Central memory CD8-positive, alpha-beta T cell (primary cell): ENCODE measurements at places on chromosomes 3 and 15.

DNA sequence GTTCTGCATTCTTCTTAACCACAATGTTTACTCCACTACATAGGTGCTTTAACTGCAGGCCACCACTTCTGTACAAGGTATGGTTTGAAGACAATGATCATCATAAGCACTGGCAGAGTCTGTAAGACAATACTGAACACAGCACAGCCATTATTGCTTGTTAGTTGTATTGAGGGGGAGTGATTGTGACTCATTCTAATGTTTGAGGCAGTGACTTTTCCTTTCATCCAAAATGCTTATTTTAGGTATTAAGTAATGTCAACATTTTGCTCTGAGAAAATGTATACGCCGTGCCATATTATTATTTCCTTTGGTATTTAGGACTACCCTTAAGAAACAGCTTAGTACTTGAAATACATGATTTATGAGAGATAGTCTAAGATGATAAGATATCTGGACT is 618.2 kb upstream of the ZNF717 start:
- H3K4me1 ChIP-seq, result no peaks in the 10 kb centered on the region
- H3K36me3 ChIP-seq, result peaks cover 2% of the 10 kb centered on the region
- H3K27me3 ChIP-seq, result no peaks in the 10 kb centered on the region

- no peak overlapping the region for H3K4me3 ChIP-seq
- H3K4me1 ChIP-seq, result no peaks in the 10 kb centered on the region
- H3K36me3 ChIP-seq, result no peaks in the 10 kb centered on the region
- H3K27me3 ChIP-seq, result peaks cover 83% of the 10 kb centered on the region
- DNase-seq, result no peak
- no peak overlapping the region for H3K27ac ChIP-seq
These were observed 135.4 kb downstream of the UACA start for GRCh38 chr15:70627734-70628548.

DNA sequence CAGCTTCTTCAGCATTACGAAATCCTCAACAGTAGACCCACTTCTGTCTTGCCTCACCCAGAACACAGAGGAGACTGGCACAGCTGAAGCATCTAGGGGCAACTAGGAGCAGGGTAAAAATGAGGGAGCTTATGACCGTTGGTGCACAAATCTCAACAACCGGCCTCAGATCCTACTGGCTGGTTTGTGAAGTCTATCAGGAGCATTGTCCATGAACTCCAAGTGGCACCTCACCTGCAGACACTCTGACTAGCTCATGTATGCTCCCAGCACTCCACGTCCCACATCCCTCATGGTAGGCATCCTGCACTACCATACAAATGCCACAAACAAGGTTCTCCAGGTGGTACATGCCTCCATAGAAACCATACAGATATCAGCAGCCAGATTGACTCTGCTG is 163.1 kb downstream of the TLE3 start:
- peaks cover 4% of the 10 kb centered on the region for H3K4me1 ChIP-seq
- DNase-seq, result no peak
- H3K36me3 ChIP-seq, result peaks cover 2% of the 10 kb centered on the region
- H3K27ac ChIP-seq, result no peak overlapping the region

- no peaks in the 10 kb centered on the region for H3K27me3 ChIP-seq
- peaks cover 12% of the 10 kb centered on the region for H3K36me3 ChIP-seq
- H3K27ac ChIP-seq, result no peak overlapping the region
- H3K4me1 ChIP-seq, result peaks cover 7% of the 10 kb centered on the region
- DNase-seq, result no peak
These were observed 13.1 kb downstream of the WDR53 start for GRCh38 chr3:196555295-196555694.

DNA sequence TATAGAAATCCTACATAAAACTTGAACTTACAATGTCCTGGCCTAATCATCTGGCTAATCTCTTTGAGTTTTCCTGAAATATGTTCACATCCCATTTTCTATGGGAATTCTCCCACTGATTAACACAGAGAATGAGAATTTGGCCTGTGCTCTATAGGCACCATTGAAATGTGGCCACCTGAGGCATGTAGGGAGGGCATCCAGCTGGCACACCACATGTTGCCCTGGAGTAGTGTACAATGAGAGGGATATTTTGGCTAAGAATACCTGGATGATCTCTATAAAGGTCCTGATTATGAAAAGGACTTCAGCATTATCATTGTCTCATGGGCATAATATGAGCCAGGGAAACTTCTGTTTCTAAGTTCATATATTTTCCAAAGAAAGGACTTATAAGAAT is 324.0 kb downstream of the ZBTB20 start:
- H3K4me3 ChIP-seq, result no peak overlapping the region
- no peak for DNase-seq
- no peaks in the 10 kb centered on the region for H3K27me3 ChIP-seq
- H3K4me1 ChIP-seq, result no peaks in the 10 kb centered on the region
- no peak overlapping the region for H3K27ac ChIP-seq

DNA sequence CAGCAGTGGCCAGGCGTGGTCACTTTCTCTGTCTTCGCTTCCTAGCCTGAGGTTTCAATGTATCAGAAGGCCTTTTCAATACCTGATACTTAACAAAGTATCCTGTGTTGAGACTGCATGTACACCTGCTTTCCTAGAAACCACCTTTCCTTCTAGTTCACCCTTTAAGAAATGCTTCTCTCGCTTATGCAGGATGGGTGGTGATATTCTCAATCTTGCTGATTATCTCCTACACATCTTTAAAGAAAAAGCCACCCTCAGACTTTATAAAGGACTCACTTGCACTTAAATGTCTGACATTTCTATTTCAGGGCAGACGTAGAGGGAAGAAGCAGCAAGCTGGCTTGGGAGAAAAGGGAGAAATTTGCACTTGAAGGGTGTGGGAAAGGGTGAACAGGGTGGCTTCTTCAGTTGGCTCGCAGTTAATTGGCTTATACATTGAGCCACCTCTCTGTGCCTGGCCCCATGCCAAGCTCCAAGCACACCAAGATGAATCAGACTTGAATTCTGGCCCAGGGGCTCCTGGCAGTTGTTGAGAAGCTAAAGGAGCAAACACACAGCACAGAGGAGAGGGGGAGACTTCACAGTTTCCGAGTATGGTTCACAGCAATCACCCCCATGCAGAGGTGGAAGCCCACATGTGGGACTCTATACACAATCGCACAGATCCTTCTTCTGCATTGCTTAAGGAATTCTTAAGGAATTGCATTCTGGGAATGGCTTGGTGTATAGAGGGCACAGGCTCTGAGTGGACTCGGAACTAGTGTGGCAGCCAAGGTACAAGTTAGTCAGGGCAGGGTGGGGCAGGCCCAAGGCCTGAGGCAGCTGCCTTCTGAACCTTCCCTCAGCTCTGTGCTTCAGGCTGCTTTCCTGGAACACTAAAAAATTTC is 1.3 kb downstream of the ARL6IP5 start:
- peaks cover 37% of the 10 kb centered on the region for H3K36me3 ChIP-seq
- H3K27me3 ChIP-seq, result no peaks in the 10 kb centered on the region
- DNase-seq, result no peak
- peaks cover 68% of the 10 kb centered on the region for H3K4me1 ChIP-seq
- peak overlapping the region; percentile 93 for H3K4me3 ChIP-seq

- H3K27ac ChIP-seq, result peak within 1 kb of the TSS; percentile 78
- H3K4me1 ChIP-seq, result peaks cover 63% of the 10 kb centered on the region
- H3K27me3 ChIP-seq, result no peaks in the 10 kb centered on the region
- H3K4me3 ChIP-seq, result peak within 1 kb of the TSS; percentile 84
- peak; percentile 56 for DNase-seq
- peaks cover 13% of the 10 kb centered on the region for H3K36me3 ChIP-seq
These were observed at the start of gene RASA2 for GRCh38 chr3:141486746-141487520. Gene RASA2, plus strand, starts transcription at chr3:141487027. Its CDS starts 57 bp downstream, at chr3:141487084.

GRCh38 chr3:152257563-152258035 is 11.1 kb upstream of the MBNL1 start:
- H3K27me3 ChIP-seq, result no peaks in the 10 kb centered on the region

GRCh38 chr15:77983708-77984445 is 93.6 kb downstream of the TBC1D2B start:
- peaks cover 10% of the 10 kb centered on the region for H3K36me3 ChIP-seq
- H3K4me1 ChIP-seq, result peaks cover 13% of the 10 kb centered on the region
- H3K27ac ChIP-seq, result no peak overlapping the region
- no peak for DNase-seq
- no peak overlapping the region for H3K4me3 ChIP-seq

- no peaks in the 10 kb centered on the region for H3K4me1 ChIP-seq
- no peaks in the 10 kb centered on the region for H3K27me3 ChIP-seq
- no peak overlapping the region for H3K27ac ChIP-seq
- no peak overlapping the region for H3K4me3 ChIP-seq
- no peaks in the 10 kb centered on the region for H3K36me3 ChIP-seq
These were observed 136.5 kb downstream of the CPNE4 start for GRCh38 chr3:131898346-131898745.

- H3K4me3 ChIP-seq, result no peak overlapping the region
- no peaks in the 10 kb centered on the region for H3K27me3 ChIP-seq
- H3K36me3 ChIP-seq, result peaks cover 3% of the 10 kb centered on the region
These were observed 53.9 kb downstream of the CRTC3 start for GRCh38 chr15:90583471-90584252.

DNA sequence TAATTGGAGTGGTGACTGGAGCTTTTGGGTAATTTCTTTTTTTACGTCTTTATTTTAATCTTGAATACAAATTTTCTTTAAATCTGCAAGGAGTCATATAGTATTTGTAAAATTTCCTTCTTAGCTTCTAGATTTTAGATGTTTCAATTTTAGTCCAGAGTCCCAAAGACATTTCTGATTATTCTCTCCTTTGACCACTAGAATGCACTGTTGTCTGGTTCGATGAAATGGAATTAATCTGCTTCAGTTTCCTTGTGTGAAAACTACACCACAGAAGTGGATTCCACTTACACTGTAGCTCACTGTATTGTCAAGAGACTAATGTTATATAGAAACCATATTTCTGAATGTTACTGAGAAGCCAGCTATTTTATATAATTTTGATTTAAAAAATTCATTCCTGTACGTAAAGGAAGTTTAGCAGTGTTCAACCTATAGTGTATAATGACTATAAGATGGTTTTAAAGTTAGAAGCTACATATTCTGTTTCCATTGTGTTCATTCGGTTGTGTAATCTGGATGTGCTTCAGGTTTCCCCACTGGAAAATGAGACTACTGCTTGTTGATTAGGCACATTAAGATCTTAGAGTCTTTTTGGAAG is 6.1 kb downstream of the GRAMD1C start:
- H3K4me1 ChIP-seq, result no peaks in the 10 kb centered on the region
- peaks cover 2% of the 10 kb centered on the region for H3K36me3 ChIP-seq
- H3K27me3 ChIP-seq, result no peaks in the 10 kb centered on the region
- no peak overlapping the region for H3K4me3 ChIP-seq
- DNase-seq, result no peak
- H3K27ac ChIP-seq, result no peak overlapping the region

DNA sequence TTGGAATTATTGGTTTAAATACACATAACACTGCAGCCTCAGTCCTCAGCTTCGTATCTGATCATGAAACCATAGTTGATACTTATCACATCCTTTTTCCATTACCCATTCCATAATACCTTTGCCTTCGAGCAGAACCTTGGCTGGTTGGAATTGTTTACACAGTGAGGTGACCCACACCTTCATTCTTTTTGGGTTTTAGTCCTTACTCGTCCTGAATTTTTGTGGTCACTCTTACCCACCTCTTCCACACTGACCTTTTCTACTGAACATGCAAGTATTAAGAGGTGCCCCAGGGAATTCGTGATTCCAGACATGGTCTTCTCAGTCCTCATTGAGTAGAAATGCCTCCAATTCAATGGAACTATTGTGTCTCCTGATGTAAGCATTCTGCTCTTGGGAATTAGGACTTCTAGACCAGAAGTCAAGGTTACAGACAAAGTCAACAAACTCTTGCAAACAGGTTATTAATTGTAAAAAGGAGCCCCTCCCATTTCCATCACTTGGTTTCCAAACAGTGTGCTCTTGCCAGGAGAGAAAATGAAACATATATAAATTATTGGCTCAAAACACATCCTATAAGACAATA is 37.7 kb downstream of the SCN11A start:
- H3K4me3 ChIP-seq, result no peak overlapping the region
- peaks cover 78% of the 10 kb centered on the region for H3K27me3 ChIP-seq
- H3K36me3 ChIP-seq, result no peaks in the 10 kb centered on the region
- no peak for DNase-seq
- no peak overlapping the region for H3K27ac ChIP-seq

- no peak for DNase-seq
- no peak overlapping the region for H3K27ac ChIP-seq
- H3K27me3 ChIP-seq, result no peaks in the 10 kb centered on the region
- no peaks in the 10 kb centered on the region for H3K36me3 ChIP-seq
- H3K4me3 ChIP-seq, result no peak overlapping the region
These were observed 412 bp downstream of the SLC51A start for GRCh38 chr3:196216681-196217211.

- no peak overlapping the region for H3K4me3 ChIP-seq
- no peak overlapping the region for H3K27ac ChIP-seq
- peaks cover 8% of the 10 kb centered on the region for H3K27me3 ChIP-seq
- no peaks in the 10 kb centered on the region for H3K4me1 ChIP-seq
- no peak for DNase-seq
- H3K36me3 ChIP-seq, result peaks cover 15% of the 10 kb centered on the region
These were observed 23.6 kb upstream of the RPL35A start for GRCh38 chr3:197926418-197926817.

- H3K27ac ChIP-seq, result peak overlapping the region; percentile 9
- peaks cover 3% of the 10 kb centered on the region for H3K36me3 ChIP-seq
- DNase-seq, result no peak
- H3K4me3 ChIP-seq, result no peak overlapping the region
These were observed 18.5 kb downstream of the ABHD6 start for GRCh38 chr3:58256061-58256460.

DNA sequence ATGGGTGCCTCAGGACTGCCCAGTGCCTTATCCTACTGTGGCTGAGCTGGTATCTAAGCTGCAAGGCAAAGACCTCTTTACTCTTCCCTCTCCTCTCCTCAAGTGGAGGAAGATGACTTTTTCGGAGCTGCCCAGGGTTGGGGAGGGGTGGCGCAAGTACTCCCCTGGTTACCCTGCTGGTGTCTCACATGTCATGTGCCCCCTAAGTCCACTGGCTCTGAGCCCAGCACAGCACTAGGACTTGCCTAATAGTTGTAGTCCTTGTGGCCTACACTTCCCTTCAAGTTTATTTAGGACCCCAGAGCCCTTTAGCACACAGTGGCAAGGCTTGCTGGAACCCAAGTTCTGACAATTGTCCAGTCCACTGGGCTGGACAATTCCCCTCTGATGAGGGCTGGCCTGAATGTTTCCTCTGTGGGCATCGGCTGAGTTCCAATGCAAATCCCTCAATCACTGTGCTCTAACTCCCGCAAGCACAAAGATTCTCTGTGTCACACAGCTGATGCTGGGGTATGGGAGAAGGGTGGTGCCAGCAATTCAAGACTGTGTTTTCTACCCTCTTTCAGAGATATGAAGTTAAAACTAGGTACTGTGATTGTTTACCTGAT is 60.4 kb downstream of the UQCC5 start:
- H3K4me1 ChIP-seq, result no peaks in the 10 kb centered on the region
- H3K27me3 ChIP-seq, result no peaks in the 10 kb centered on the region
- peaks cover 14% of the 10 kb centered on the region for H3K36me3 ChIP-seq
- no peak overlapping the region for H3K27ac ChIP-seq
- no peak overlapping the region for H3K4me3 ChIP-seq
- no peak for DNase-seq

DNA sequence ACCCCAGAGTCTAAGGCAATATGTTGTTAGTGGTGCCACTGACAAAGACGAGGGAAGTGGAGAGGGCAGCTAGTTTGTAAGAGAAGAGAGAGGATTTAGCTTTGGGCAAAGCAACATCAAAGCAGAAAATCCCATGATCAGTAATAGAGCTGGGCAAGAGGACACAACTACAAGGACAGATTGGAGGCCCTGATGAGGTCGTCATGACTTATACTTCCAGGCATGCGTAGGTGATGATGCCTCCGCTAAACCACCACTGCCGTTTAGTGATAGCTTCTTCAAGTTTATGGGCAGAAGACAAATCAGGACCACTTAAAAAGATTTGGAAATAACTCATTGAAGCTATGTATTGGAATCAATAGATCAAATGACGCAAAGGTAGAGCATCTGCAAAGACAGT is 2.6 kb downstream of the HRG start:
- no peaks in the 10 kb centered on the region for H3K4me1 ChIP-seq
- H3K4me3 ChIP-seq, result no peak overlapping the region
- H3K36me3 ChIP-seq, result no peaks in the 10 kb centered on the region
- no peak for DNase-seq
